ENCODE measurements at places on chromosomes 3 and 15.

DNA sequence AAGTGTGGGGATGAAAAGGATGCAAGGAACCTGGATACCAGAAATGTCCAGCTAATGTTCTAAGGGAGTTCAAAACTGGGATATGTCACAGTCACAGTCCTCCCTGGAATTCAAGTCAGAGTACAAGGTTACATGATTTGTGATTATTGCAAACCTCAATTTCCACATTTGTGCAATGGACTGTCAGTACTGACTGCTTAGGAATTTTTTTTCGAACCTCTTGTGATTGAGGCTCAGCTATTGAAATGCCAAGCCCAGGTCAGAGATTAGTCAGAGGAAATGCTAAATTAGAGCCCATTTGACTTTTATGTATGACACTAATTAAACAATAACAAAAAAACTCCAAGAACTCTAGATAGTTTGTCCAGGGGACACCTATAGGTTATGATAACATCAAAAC is 210.2 kb downstream of the THSD4 start:
- no peak for DNase-seq

- DNase-seq, result no peak
Observed at GRCh38 chr3:188712248-188712924, 459.4 kb upstream of the TPRG1 start.

GRCh38 chr3:73719861-73720260 is 95.1 kb upstream of the PDZRN3 start:
- no peak for DNase-seq

DNA sequence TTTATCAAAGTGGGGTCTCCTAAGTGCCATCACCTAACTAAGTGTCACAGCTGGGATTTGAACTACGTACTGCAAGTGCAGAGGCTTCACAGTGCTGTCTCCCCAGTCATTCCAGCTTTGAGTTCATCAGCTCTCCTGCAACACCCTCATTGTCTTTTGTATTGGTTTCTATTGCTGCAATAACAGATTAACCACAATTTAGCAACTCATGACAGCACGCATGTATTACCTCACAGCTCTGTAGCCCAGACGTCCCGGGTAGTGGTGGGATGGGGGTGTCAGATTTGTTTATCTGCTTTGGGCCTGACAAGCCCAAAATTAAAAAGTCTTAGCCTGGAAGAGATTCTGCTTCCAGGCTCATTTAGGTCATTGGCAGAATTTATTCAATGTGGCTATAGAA is 220.5 kb upstream of the LRRN1 start:
- DNase-seq, result no peak

DNA sequence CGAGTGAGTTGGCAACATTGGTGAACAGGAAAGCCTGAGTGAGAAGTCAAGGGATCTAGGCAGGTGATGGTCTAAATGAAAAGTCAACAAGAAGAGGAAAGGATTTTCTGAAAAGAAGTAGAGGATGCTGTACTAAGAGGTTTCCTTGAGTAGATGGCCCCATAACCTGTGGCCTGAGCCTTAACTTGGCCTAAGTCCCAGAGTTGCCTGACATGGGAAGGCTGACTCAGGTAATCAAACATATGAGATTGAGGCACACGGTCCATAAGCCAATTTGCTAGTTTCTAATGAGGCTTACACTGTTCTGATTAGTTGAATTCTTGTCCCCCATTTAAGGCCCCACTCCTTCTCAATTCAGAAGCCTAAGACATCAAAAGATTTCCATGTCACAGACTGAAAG is 262.5 kb upstream of the LMCD1 start:
- DNase-seq, result no peak

DNA sequence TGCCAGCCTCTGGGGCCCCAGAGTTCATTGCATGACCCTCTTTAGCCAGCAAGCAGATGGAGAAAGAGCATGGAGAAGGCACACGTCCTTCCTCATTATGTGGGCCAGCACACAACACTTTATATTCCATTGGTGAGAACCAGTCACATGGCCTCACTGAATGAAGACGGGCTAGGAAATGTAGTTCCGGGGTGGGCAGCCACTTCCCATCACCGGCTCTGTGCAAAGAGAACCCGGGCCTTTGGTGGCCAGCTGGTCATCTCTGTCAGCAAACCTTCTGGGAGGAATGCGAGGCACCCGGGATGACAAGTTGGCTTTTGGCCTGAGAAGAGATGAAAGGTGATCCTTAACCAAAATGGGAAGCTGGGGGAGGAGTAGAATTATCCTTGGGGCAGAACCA is 90.2 kb upstream of the VGLL4 start:
- DNase-seq, result no peak

- DNase-seq, result no peak
Observed at GRCh38 chr3:151722856-151723255, 10.9 kb upstream of the AADACL2 start.

DNA sequence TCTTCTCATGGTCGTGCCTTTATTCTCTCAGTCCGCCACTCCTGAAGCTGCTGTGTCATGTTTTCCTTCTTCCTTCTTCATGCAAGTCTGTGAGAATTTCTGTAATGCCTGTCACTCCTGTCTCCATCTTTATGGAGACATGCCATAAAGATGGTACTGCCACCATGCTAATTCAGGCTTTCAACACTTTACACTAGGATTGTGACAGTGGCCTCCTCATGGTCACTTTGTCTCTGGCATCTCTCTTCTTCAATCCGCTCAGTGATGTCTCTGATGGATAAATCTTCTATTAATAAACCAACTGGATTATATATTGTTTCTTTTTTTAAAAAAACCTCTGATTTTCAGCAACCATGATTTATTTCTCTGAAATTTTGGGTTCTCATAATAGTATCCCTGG is 18.1 kb downstream of the PPM1L start:
- no peak for DNase-seq

GRCh38 chr15:68423359-68424296 is 8.3 kb downstream of the ITGA11 start:
- DNase-seq, result no peak

GRCh38 chr3:142366434-142366833 is 81.4 kb downstream of the XRN1 start:
- no peak for DNase-seq

DNA sequence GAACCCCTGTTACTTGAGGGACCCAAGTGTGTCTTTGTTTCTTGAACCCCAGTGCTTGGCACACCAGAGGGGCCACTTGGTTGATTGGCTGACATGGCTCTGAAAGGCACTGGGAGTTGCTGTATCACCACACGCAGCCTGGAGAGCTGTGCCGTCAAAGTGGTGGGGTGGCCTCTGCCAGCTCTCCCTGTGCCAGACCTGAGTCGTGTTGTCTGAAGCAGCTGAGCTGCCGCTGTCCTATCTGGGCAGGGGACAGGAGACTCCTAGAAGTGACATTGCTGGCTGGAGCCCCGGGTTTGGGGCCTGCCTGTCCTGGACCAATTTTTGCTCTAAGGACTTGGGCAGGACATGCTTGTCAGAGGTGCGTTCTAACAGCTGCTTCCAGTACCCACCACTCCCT is 5.5 kb upstream of the SNX22 start:
- no peak for DNase-seq

DNA sequence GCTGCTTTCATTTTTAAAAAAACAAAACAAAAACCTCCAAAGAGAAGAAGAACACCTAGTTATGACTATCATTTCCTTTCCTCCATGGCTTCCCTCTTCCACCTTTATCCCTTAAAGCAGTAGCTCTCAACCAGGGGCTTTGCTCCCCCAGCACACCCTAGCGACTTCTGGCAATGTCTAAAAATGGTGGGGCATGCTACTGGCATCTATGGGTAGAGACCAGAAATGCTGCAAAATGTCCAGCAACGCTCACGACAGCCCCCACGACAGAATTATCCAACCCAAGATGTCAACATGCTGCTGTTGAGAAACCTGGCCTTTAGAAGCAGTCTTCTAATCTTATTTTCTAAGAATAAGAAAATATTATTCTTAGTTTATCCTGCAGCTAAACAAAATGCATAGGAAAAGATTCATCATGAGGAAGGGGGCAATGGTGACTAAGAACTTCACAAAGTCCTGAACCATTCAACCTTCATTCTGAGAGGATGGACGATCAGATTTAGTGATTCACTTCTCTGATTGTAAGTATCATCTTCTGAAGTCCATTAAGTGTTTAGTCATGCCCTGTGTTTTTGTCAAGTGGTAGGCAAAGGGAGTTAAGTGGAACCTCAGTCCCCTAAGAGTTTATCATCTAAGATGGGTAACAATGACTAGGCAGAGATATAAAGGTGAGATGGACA is 81.7 kb downstream of the CCNL1 start:
- no peak for DNase-seq

- DNase-seq, result no peak
Observed at GRCh38 chr3:128517648-128518047, 24.6 kb upstream of the GATA2 start.

DNA sequence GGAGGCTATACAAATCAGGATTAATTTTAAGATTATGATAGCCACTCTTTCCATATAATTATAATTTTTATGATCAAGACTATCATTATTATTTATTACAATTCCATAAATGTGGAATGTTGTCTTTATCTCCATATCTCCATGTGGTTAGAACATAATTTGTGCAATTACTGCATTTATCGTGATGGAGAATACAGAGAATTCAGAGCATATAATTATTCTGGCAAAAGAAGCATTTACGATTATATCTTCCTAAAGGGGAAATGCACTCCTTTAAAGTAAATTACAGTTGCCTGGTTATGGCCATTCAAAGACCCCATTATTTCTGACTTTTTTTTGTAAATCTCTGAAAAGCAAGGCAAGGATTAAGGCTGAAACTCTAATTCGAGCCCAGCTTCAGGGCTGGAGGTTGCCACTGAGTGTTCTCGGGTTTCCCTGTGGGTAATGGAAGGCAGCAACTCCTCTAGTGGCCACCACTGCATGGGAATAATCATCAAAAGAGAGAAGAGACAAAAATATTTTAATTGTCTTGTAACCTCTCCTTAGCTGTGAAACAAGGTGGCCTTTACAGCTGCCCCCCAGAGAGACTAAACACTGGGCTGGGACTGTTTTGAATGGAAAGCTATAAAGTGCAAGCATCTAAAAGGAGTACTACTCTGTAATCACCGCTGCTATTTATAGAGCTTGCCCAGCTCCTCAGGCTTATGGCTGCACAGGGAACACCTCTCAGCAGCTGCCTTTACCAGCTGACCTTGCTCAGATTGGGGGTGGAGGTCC is 59.8 kb upstream of the PRTG start:
- DNase-seq, result no peak

- no peak for DNase-seq
Observed at GRCh38 chr3:59992578-59992977, 942.8 kb upstream of the CFAP20DC start.

- DNase-seq, result no peak
Observed at GRCh38 chr3:145857956-145858355, 303.0 kb downstream of the PLOD2 start.

GRCh38 chr3:32816439-32817256 is 1.1 kb upstream of the TRIM71 start:
- no peak for DNase-seq

DNA sequence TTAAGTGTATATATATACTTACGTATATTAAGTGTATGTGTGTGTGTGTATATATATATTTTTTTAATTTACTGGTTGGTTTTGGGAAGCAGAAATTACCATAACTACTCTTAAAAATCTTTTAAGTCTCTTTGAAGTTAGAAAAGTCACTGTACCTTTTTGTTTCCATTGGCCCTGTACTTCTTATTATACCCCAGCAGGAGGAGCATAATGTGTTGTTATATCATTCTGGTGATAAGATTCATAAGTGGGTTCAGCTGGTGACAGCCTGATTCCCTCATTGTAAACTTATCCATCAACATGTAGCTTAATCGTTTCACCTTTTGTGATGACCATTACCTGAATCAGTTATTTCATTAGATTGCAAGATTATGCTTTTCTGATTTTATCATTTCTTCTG is 30.8 kb downstream of the MLH1 start:
- no peak for DNase-seq

DNA sequence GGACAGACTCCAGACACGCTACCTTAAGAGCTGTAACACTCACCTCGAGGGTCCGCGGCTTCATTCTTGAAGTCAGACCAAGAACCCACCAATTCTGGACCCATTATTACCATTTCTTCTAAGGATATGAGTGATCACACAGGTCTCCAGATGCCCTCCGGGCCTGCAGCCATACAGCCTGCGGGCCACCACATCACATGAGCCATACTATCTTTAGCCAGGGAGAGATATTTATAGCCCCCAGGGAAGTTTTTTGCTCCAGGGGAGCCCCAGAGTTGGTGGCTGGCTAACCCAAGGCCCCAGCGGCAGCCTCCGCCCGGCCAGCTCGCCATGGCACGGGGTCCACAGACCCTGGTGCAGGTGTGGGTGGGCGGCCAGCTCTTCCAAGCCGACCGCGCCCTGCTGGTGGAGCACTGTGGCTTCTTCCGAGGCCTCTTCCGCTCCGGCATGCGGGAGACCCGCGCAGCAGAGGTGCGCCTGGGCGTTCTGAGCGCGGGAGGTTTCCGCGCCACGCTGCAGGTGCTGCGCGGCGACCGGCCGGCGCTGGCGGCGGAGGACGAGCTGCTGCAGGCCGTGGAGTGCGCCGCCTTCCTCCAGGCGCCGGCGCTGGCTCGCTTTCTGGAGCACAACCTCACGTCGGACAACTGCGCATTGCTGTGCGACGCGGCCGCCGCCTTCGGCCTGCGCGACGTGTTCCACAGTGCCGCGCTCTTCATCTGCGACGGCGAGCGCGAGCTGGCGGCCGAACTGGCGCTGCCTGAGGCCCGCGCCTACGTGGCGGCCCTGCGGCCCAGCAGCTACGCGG is at the start of gene KBTBD13:
KBTBD13 (plus strand) TSS at position 261 of the 805 bp plus-strand sequence; CDS start at position 331, 70 bp downstream.
- DNase-seq, result no peak

DNA sequence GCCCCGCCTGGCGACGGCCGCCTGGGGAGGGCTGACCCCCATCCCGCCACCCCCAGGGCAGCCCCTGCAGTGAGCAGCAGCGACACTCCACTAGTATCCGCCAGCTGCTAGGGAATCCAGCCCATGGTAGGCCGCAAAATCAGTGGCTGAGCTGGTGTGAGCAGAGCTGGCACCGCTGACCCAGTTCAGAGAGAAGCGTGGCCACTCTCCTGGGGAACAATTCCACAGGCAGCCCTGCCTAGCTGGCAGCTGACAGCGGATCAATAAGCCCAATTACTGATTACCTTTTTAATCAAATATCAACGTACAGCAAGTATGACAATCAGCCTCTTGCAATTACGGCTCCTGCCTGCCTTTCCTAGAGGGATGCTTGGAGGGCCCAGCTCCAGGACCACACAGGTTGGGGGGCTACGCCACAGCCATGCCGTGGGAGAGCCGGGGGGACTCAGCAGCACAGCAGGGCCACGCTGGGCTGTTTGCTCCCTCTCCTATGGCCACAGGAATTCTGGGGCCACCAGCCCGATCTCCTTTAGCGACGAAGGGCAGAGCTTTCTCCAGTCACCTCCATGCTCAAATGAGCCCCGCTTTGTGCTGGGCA is 13.9 kb downstream of the DNAJB8 start:
- DNase-seq, result no peak

Measured in activated T-helper 1 cell treated with anti-CD3 and anti-CD28 coated beads, Interleukin-2, amount 50 U/mL, for 16 hours (primary cell).